Naive B cell (primary cell): ENCODE measurements at places on chromosomes 6 and 20. TPM values are rescaled to one million over a fixed set of nuclear protein-coding genes. Genes with fewer than 3 reads are reported as not detected.

- H3K4me1 ChIP-seq, result peaks cover 36% of the 10 kb centered on the region
- no peaks in the 10 kb centered on the region for H3K27me3 ChIP-seq
- no peaks in the 10 kb centered on the region for H3K36me3 ChIP-seq
- DNase-seq, result no peak
- H3K4me3 ChIP-seq, result peak overlapping the region; percentile 91
Observed at GRCh38 chr20:63893999-63894357, 948 bp upstream of the DNAJC5 start.

GRCh38 chr20:38272398-38272797 lies 11.9 kb upstream of the KIAA1755 start:
- H3K27ac ChIP-seq, result no peak overlapping the region
- H3K27me3 ChIP-seq, result peaks cover 20% of the 10 kb centered on the region
- no peak overlapping the region for H3K4me3 ChIP-seq
- H3K36me3 ChIP-seq, result no peaks in the 10 kb centered on the region
- no peaks in the 10 kb centered on the region for H3K4me1 ChIP-seq

DNA sequence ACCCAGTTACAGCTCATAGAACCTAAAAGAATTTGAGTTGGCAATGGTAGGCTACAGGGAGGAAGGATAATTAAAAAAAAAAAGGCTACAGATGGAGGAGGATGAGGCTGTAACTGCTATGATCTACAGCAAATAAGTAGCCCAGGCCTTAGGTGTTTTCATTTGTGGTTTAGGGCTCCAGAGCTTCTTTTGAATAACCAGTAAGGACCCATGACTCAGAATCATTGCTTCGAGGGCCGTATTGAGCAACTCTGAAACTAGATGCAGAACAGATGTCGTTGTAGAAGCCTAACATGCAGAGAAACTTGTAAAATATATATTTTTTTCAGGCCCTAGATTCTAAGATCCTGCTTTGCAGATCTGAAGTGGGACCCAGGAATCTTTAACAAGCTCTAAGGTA lies 19.0 kb upstream of the ASIP start:
- no peaks in the 10 kb centered on the region for H3K36me3 ChIP-seq
- no peaks in the 10 kb centered on the region for H3K4me1 ChIP-seq
- no peak overlapping the region for H3K27ac ChIP-seq
- H3K27me3 ChIP-seq, result peaks cover 42% of the 10 kb centered on the region
- no peak overlapping the region for H3K4me3 ChIP-seq

DNA sequence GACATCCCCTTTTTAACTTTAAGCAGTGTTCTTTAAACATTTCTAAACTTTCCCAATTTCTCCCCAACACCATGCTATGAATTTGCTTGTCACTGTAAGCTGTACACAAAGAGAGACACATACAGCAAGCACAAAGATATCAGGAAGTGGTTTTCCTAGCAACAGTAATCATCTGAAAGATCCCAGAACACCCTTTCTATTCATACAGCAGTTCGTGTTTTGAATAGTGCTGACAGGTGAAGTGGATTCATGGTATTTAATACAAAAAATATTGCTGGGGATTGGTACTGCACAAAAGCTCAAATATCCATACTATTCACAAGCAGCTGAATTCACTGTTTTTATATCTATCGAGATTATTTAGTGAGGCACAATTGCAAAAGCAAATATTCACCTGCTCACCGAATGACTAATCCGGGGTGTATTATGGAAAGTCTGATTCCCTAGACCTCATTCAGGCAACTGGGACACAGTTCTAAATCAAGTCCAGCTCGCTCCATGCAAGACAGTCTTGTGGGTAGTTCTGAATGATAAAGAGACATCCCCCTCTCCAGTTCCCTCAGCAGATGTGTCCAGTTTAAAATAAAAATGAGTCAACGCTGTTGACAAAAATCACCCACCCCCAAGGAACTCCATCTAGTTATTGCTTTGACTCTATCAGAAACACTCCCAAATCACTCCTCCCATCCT lies 107.1 kb upstream of the TSHZ2 start:
- DNase-seq, result no peak
- no peak overlapping the region for H3K4me3 ChIP-seq
- H3K27me3 ChIP-seq, result peaks cover 6% of the 10 kb centered on the region
- H3K4me1 ChIP-seq, result no peaks in the 10 kb centered on the region
- H3K27ac ChIP-seq, result no peak overlapping the region

DNA sequence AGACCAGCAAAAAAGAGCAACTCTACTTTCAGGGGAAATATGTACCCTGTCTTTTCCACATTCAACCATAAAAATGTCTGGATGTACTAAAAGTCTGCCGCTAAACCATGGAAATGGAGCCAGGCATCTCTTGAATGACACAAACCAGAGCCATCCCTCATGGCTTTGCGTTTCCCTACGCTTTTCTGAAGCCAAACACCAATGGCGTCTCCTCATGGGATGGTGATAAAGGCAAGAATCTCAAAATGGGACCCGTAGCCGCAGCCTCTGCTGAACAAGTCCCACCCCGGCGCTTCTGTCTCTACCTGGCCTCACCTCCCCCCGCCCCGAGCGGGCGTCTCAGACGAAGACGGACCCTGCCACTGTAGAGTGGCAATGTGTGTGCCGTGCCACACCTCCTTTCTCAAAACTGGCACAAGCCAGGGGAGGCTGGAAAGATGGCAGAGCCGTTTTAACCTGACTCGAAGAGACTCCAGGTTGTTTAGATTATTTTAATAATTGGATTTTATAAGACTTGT lies 80.3 kb upstream of the AFDN start:
- H3K4me1 ChIP-seq, result no peaks in the 10 kb centered on the region
- H3K36me3 ChIP-seq, result no peaks in the 10 kb centered on the region
- H3K27ac ChIP-seq, result no peak overlapping the region
- no peak overlapping the region for H3K4me3 ChIP-seq
- no peak for DNase-seq

GRCh38 chr6:77015350-77015749 lies 447.9 kb downstream of the HTR1B start:
- H3K4me3 ChIP-seq, result no peak overlapping the region
- H3K27ac ChIP-seq, result no peak overlapping the region
- DNase-seq, result no peak
- no peaks in the 10 kb centered on the region for H3K27me3 ChIP-seq
- H3K36me3 ChIP-seq, result no peaks in the 10 kb centered on the region

GRCh38 chr20:420721-421574 lies 12.8 kb downstream of the RBCK1 start:
- peaks cover 26% of the 10 kb centered on the region for H3K36me3 ChIP-seq
- H3K27ac ChIP-seq, result no peak overlapping the region
- DNase-seq, result no peak
- H3K4me1 ChIP-seq, result peaks cover 11% of the 10 kb centered on the region
- H3K27me3 ChIP-seq, result no peaks in the 10 kb centered on the region

GRCh38 chr6:133584823-133585222 lies 304.1 kb upstream of the TCF21 start:
- H3K36me3 ChIP-seq, result no peaks in the 10 kb centered on the region
- no peaks in the 10 kb centered on the region for H3K4me1 ChIP-seq
- H3K4me3 ChIP-seq, result no peak overlapping the region
- H3K27ac ChIP-seq, result no peak overlapping the region

GRCh38 chr6:3247255-3248146 lies 11.2 kb upstream of the PSMG4 start:
- peaks cover 2% of the 10 kb centered on the region for H3K36me3 ChIP-seq
- peaks cover 6% of the 10 kb centered on the region for H3K4me1 ChIP-seq
- peaks cover 71% of the 10 kb centered on the region for H3K27me3 ChIP-seq
- no peak overlapping the region for H3K4me3 ChIP-seq
- H3K27ac ChIP-seq, result no peak overlapping the region

GRCh38 chr20:17226410-17227218 lies at the start of gene PCSK2:
Gene PCSK2 (plus strand): TSS chr20:17227040. CDS start chr20:17227306, 266 bp downstream.
- H3K27ac ChIP-seq, result no peak within 1 kb of the TSS
- no peak for DNase-seq
- peak within 1 kb of the TSS; percentile 68 for H3K4me3 ChIP-seq

- no peaks in the 10 kb centered on the region for H3K4me1 ChIP-seq
- no peaks in the 10 kb centered on the region for H3K27me3 ChIP-seq
- no peak overlapping the region for H3K27ac ChIP-seq
Observed at GRCh38 chr6:22294301-22294700, 2.5 kb downstream of the PRL start.

DNA sequence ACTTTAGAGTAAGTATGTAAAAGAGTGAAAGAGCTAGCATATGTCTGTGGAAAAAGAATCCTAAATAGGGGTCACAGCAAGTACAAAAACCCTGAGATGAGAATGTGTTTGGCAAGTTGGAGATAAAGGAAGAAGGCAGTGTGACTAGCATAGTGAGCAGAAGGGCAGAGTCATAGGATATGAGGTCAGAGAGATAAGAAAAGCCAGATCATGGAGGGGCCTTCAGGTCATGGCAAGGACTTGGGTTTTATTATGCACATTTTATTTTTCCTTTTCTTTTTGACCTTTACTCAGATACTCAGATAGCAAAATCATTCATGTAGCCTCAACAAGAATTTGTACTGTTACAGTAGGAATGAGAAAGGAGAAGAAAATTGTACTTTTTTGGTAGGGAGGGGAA lies 138.0 kb downstream of the GJA1 start:
- peaks cover 5% of the 10 kb centered on the region for H3K27me3 ChIP-seq
- H3K36me3 ChIP-seq, result no peaks in the 10 kb centered on the region
- H3K4me3 ChIP-seq, result peak overlapping the region; percentile 11
- peaks cover 8% of the 10 kb centered on the region for H3K4me1 ChIP-seq
- no peak for DNase-seq

GRCh38 chr20:10853731-10854130 lies 179.9 kb upstream of the JAG1 start:
- DNase-seq, result no peak
- H3K27ac ChIP-seq, result no peak overlapping the region
- no peaks in the 10 kb centered on the region for H3K36me3 ChIP-seq
- no peaks in the 10 kb centered on the region for H3K4me1 ChIP-seq
- no peak overlapping the region for H3K4me3 ChIP-seq

GRCh38 chr6:21019614-21020013 lies 485.4 kb downstream of the CDKAL1 start:
- no peak for DNase-seq
- no peaks in the 10 kb centered on the region for H3K36me3 ChIP-seq
- peaks cover 21% of the 10 kb centered on the region for H3K4me1 ChIP-seq
- no peak overlapping the region for H3K4me3 ChIP-seq
- H3K27ac ChIP-seq, result no peak overlapping the region
- no peaks in the 10 kb centered on the region for H3K27me3 ChIP-seq

DNA sequence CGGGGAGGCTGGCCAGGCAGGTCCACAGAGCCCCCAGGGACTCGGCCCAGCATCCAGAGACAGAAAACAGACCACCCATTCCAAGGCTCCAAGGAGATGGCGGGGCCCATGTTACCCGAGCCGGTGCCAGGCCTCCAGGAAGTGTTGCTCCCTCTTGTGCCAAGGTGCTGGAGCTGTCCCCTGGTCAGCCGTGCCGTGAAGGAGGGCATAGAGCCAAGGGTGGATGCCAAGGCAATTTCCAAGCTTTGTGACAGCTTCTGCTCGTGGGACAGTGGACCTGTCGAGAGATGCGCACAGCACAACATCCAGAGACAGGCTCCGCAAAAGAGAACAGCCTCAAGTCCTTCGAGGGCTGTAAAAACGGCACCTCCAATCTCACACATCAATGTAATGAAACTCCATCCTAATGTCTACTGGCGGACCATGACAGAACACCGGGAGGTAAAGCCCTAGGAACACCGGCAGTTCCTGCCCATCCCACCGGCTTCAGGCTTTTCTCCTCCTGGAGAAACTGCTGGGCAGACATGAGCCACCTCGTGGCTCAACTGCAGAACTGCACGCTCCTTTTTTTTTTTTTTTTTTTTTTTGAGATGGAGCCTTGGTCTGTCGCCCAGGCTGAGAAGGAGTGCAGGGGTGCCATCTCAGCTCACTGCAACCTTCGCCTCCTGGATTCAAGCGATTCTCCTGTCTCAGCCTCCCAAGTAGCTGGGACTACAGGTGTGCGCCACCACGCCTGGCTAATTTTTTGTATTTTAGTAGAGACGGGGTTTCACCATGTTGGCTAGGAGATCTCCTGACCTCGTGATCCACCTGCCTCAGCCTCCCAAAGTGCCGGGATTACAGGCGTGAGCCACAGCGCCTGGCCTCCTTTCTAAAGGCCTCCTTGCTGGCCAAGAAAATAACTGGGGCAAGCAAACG lies 30.9 kb upstream of the AVP start:
- peaks cover 20% of the 10 kb centered on the region for H3K4me1 ChIP-seq
- no peaks in the 10 kb centered on the region for H3K36me3 ChIP-seq
- H3K27ac ChIP-seq, result peak overlapping the region; percentile 49
- H3K4me3 ChIP-seq, result no peak overlapping the region

GRCh38 chr6:167306401-167306998 lies 15.4 kb downstream of the UNC93A start:
- H3K27ac ChIP-seq, result no peak overlapping the region
- H3K4me3 ChIP-seq, result no peak overlapping the region
- H3K4me1 ChIP-seq, result no peaks in the 10 kb centered on the region
- DNase-seq, result no peak

- no peaks in the 10 kb centered on the region for H3K27me3 ChIP-seq
- DNase-seq, result no peak
Observed at GRCh38 chr6:142938510-142938909, 6.5 kb downstream of the HIVEP2 start.

The ABRACL gene
- 72.3 TPM for polyA plus RNA-seq

The PRSS16 gene
- polyA plus RNA-seq, result not detected

The TBXT gene
- polyA plus RNA-seq, result not detected

The C20orf96 gene
- polyA plus RNA-seq, result 0.18 TPM

The PET117 gene
- polyA plus RNA-seq, result 22.4 TPM

The MRPS10 gene
- 52.5 TPM for polyA plus RNA-seq

The BTN1A1 gene
- not detected for polyA plus RNA-seq
